ENCODE measurements at places on chromosomes 2 and 18.

DNA sequence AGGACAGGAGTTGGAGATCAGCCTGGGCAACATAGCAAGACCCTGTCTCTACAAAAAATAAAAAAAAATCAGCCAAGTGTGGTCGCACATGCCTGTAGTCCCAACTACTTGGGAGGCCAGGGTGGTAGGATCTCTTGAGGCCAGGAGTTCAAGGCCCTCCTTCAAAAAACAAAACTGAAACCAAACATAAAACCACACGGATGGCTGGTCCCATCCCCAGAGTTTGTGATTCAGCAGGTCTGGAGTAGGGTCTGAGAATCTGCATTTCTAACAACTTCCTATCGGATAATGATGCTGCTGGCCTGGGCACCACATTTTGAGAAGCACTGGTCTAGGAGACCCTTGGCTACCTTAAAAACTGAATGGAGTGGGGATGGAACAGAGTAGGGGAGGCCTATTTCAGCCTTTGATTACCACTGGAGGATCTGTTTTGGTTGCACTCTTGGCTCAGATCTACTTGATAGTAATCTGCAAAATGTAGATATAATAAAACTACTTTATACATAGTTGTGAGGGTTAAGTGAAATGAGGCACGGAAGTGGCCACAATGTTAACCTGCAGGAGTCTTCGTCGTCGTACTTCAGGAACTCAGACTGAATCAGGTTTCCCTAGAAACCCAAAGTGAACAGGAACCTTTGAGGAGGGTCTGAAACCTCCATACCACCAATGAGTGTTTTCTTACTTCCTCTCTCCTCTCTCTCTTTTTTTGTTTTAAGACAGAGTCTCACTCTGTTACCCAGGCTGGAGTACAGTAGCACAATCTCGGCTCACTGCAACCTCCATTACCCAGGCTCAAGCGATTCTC is 25.5 kb upstream of the NFE2L2 start:
- DNase-seq: no peak

DNA sequence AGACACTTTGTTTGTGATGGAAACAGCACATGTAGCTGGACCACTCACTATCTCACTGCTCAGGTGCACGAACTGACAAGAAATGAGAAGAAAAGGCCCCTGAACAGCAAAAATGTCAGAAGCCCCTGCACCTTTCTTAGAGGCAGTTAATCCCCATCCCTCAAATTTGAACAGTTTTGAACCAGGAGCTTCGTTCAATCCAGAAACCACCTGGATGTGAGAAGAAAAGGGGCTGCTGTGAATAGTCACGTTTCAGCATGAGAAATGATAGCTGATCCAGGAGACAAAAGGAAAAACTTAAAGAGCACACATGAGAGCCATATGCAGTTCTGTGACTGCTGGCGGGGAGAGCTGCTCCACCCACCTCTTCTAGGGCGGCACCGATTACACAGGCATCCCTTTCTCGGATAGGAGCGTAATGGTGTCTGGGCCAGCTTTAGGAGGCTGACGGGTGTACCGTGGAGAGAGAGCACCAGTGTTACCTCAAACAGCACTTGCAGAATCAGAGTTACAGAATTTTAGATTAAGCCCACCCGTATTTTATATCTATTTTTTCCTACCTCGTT is 117.0 kb upstream of the EML6 start:
- peak; percentile 47 for DNase-seq

DNA sequence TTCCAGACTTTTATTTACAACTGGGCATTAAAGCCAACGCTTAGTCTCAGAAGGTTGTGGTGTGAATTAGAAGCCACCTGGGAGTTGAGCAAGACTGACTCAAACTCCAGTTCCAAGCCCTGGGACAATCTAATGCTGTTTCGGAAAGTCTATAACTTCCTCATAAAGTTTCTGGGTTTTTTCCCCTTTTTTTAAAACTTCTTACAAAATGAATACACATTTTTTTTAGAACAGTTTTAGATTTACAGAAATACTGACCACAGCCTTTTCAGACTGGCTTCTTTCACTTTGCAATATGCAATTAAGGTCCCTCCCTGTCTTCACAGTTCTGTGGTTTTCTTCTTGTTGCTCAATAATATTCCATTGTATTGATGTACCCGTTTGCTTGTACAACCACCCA is 115.9 kb upstream of the TWIST2 start:
- DNase-seq: no peak

- no peak for DNase-seq
These were observed 8.2 kb upstream of the KIAA2012 start for GRCh38 chr2:202064881-202065230.

DNA sequence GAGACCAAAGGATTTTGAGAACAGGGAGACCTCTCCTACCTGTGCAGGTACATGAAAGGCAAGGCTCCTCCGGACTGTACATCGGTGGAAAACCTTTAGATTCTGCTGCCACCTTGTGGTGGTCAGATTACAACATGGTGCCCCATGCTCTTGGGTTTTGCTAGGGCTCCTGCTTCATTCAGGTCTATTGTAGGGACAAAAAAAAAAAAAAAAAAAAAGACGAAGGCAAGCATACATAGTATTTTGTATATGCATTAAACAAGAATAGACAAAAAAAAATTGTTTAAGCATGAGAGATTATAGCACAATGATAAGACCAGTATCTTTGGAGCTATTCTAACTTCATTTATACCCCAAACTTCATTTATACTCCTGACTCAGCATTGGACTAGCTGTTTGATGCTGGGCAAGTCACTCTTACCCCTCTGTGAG is 27.4 kb upstream of the SPR start:
- peak; percentile 48 for DNase-seq

DNA sequence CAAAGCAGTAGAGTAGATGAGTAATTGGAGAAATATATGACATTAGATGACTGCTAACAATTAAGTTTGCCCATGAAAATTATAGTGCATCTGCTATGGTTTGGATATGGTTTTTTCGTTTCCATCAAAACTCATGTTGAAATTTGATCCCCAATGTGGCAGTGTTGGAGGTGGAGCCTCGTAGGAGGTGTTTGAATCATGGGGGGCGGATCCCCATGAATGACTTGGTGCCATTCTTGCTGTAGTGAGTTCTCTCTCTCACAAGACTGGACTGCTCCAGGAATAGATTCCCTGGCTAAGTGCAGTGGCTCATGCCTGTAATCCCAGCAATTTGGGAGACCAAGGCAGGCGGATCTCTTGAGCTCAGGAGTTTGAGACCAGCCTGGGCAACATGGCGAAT is 9.7 kb upstream of the CUL3 start:
- no peak for DNase-seq

- no peak for DNase-seq
These were observed 1.4 kb downstream of the WNT6 start for GRCh38 chr2:218860950-218861381.

- DNase-seq: no peak
These were observed 749.2 kb downstream of the ADCYAP1 start for GRCh38 chr18:1653873-1654272.

DNA sequence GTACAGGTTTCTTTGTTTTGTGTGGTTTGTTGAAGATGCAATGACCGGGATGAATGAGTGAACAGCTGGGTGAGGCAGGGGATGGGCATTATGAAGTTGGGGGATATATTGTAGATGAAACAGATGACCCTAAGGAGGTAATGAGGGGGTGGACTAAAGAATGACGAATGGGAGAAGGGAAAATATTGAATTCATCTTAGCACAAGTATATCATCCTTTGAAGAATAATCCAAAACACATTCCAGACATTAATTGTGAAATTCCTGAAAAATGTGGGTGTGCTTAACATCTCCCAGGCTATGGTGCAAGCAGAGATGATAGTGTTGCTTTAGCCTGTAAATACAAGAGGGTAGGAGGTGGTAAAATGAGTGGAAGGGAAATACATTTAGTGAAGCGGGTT is 5.8 kb downstream of the CRIM1 start:
- DNase-seq: no peak

DNA sequence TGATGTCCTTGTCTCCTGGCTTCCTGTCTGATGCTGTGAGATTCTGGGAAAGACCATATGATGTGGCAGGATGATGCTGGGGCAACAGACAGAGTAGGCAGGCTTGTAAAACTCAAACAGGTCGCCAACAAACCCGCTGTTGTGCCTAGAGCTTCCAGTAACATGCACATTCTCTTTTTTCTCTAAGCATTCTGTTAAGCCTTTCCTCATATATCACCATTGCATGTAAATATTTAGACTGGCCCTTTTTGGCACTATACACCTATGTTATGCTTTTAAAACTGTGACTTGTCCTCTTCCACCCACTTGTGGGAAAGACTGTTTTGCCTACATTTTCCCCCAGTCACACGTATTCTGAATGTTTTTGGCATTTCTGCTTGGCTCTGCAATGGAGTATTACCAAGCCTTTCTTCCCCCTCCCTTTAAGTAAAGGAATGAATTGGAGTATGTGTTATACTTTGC is 250.4 kb upstream of the TANK start:
- DNase-seq: no peak

- no peak for DNase-seq
These were observed 15.9 kb downstream of the TMEM18 start for GRCh38 chr2:661360-661635.

DNA sequence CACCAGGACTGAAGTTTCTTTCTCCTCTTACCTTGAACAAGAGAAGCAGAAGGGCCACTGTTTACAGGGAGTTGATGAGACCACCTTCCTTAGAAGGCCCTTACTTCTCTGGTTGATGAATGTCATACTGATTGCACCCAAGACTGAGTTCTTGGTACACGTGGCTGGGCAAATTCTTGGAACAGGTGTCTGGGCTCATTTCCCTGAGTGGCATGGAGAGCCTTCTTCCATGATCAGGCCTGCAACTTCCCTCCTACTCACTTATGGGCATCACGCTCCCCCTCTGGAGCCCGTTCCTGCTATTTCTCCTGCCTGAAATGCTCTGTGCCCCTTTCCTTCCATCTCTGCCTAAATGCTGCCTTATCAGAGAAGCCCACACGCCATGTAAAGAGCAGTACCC is 110.3 kb downstream of the PTPRM start:
- DNase-seq: no peak

GRCh38 chr2:149562324-149562723 is 25.3 kb downstream of the MMADHC start:
- no peak for DNase-seq

- no peak for DNase-seq
These were observed 145.6 kb downstream of the ANKRD44 start for GRCh38 chr2:197165020-197165419.

- no peak for DNase-seq
These were observed 110.8 kb downstream of the FMNL2 start for GRCh38 chr2:152445791-152446201.

DNA sequence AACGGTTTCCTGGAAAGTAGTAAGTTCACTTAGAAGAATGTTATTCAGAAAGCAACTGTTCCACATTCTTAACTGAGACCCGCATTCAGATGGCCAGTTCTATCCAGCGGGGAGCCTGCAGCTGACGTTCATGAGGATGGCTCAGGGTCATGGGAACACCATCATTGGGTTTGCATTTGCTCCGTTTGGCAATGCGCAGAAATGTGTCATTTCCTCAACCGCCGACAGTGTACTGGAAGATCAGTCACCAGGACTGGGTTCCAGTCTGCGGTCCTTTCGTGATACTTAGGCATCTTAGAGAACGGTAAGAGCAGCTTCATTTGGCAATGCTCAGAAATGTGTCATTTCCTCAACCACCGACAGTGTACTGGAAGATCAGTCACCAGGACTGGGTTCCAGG is 104.0 kb downstream of the DNER start:
- no peak for DNase-seq

- DNase-seq: no peak
These were observed 27.3 kb downstream of the TPO start for GRCh38 chr2:1440581-1440980.

DNA sequence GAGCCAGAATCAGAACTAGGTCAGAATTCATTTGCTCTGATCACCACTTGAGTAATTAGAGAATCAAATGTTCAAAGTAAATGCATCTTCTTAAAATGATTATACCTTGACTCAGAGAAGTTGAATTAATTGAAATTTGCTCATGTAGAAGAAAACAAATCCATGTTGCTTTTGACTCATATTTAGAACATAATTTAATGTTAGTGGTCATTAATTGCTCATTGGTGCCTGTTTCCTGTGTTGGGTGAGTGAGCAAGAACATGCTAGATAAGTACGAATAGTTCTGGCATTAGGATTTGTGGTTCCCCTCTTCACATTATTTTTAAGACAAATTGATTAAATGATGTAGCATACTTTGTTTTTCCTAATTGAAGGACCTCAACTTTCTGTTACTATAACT is 19.0 kb downstream of the ACVR2A start:
- no peak for DNase-seq

GRCh38 chr2:206337956-206338355 is 63.5 kb downstream of the ZDBF2 start:
- no peak for DNase-seq

GRCh38 chr2:88011011-88011410 is 5.3 kb downstream of the RNU2-63P start:
- no peak for DNase-seq

DNA sequence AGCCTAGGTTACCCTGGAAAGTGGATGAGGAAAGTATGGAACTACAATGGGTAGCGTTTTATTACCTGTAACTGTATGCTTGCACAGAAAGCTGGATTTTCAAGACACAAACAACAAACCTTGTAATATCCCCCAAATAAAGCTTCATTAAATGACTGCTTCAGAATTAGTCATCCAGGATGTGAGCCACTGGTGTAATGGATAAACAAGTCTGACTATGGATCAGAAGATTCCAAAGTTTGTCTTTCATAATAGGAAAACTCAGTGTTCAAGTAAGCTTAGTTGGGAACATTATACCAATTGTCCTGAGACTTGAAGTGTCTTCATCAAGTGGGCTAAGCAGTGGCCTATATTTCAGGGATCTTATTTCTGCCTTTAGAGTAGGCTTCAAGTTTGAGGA is 518.8 kb downstream of the LRP1B start:
- DNase-seq: no peak

GRCh38 chr2:151928380-151928779 is 100.2 kb upstream of the ARL5A start:
- DNase-seq: no peak

DNA sequence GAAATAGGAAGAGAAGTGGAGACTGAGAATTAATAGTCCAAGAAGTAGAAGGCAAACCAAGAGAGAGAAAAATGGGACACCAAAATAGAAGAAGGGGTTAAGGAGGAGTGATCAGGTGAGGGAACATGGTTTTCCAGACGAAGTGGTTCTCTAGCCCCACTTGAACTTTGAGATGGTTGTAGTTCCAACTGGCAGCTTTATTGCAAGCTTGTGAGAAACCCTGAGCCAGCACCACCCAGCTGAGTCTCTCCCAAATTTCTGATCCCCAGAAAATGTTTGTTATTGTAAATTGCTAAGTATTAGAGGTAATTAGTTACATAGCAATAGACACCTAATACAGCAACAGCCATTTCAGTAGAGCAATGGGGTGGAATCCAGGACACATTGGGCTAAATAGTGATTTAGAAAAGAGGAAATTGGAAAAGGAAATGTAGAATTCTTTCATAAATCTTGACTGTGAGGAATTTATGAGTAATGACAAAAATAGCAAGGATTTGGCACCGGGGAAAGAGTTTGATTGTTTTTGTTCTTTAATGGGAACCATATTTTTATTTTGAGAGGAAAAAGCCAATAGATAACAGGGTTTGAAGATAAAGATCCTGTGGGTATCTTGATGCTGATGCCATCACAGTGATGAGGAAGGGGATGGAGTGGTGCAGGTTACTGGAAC is 62.1 kb upstream of the XDH start:
- no peak for DNase-seq

- DNase-seq: no peak
These were observed 171.1 kb downstream of the CCDC102B start for GRCh38 chr18:68969027-68969426.

Measured in stimulated activated CD4-positive, alpha-beta T cell treated with anti-CD3 and anti-CD28 coated beads, Interleukin-2, amount 100 ng/mL, for 4 hours (primary cell).